ENCODE measurements at places on chromosomes 7 and 10.

GRCh38 chr10:50563906-50564305 is 59.9 kb downstream of the SGMS1 start:
- no peak for DNase-seq

- no peak for DNase-seq
Measured at GRCh38 chr7:84107259-84107658, 87.3 kb downstream of the SEMA3A start.

- no peak for DNase-seq
Measured at GRCh38 chr10:114045136-114046086, 1.7 kb downstream of the ADRB1 start.

GRCh38 chr7:43771573-43771972 is 13.1 kb downstream of the BLVRA start:
- no peak for DNase-seq

- no peak for DNase-seq
Measured at GRCh38 chr10:100265821-100266485, 1.5 kb downstream of the CWF19L1 start.

GRCh38 chr10:125691160-125691981 is 8.4 kb upstream of the TEX36 start:
- no peak for DNase-seq

DNA sequence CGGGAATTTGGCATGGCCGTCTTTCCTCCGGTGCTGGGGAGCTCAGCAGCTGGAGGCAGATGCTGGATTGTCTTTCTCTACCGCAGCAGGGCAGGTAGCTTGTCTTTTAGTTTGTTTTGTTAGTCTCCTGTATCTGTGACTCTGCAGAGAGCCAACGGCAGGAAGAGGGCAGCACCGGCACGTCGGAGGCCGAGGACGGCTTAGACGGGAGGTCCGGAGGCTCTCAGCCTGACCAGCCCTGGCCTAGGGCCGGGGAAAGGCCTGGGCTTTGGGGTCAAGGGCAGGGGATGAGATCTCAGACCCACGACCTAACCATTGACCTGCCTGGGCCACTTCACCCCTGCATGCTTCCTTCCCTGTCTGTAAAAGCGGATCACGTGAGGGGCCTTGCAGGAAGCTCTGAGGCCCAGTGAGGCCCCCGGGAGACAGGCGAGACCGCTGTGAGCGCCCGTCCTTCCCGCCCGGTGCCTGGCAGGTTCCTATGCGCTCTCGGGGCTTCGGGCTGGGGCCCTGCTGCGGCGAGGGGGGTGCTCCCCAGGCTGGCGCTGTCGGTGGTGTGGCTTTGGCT is 72.7 kb downstream of the LHPP start:
- DNase-seq: peak; percentile 70
